ENCODE measurements at places on chromosomes 6 and 20.

- DNase-seq: no peak
These were observed 10.9 kb downstream of the C6orf58 start for GRCh38 chr6:127587875-127588274.

GRCh38 chr6:126170978-126171382 lies 168.9 kb upstream of the CENPW start:
- DNase-seq: no peak

GRCh38 chr6:138442663-138443062 lies 38.6 kb downstream of the HEBP2 start:
- no peak for DNase-seq

- no peak for DNase-seq
These were observed 12.6 kb upstream of the WFDC12 start for GRCh38 chr20:45136911-45137310.

DNA sequence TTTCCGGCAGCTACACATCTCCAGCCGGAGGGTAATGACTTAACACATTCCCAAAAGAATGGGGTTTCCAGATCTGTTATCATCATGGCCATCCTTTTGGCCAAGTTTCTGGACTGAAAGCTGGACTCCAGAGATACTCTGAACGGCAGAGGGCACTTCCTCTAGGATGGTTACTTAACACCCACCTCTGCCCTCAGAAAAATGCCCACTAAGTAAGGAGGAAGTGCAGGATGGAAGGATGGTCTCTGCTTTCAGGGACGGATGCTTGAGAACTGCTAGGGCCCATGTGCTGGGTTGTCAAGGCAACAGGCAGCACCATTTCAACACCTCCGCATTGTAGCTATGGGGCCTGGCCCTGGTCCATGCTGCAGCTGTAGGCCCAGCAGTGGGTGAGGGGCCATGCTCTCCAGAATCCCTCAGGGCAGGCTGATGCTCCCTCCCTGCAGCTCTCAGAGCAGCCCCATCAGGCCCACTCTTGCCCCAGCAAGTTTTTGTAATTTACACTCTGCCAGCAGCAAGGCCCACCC lies 16.5 kb upstream of the TGM3 start:
- no peak for DNase-seq

DNA sequence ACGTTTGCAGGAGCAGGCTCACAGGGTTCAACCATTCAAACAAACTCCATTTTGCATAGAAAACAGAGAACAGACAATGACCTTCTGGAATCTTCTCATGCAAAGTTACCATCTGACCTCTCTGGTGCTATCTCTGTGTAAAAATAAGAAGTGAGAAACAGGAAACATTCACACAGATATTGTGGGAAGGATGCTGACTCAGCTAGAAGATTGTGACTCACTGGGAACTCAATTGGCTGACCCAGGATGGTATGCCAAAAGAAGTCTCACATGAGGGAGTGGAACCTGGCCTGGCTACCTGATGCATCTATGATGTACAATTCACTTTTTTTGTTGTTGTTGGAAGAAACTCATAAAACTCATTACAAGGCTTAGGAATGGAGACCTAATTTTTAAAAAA lies 61.1 kb upstream of the TBX18 start:
- DNase-seq: no peak

GRCh38 chr6:27873021-27873940 lies 38.9 kb downstream of the OR2B2 start:
- no peak for DNase-seq

DNA sequence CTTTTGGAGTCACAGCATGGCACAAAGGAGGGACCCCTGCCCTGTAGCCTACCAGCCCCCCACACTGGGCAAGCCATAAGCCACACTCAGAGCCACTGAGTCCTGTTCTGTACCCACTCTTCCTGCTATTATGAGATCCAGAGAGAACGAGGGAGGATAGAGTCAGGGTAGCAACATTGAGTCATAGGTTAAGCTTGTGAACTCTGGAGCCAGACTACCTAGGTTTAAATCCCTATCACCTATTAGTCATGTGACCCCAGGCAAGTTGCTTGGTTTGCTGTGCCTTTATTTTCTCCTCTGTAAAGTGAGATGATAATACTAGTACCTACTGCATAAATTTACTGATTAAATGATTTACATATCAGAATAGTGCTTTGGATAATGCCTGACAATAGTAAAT lies 540 bp downstream of the CNBD2 start:
- DNase-seq: no peak

- DNase-seq: no peak
These were observed 90.2 kb upstream of the TOX2 start for GRCh38 chr20:43824309-43825050.

- no peak for DNase-seq
These were observed 5.2 kb upstream of the FASTKD5 start for GRCh38 chr20:3164763-3165410.

GRCh38 chr6:111892431-111892830 lies 19.2 kb upstream of the FYN start:
- no peak for DNase-seq

DNA sequence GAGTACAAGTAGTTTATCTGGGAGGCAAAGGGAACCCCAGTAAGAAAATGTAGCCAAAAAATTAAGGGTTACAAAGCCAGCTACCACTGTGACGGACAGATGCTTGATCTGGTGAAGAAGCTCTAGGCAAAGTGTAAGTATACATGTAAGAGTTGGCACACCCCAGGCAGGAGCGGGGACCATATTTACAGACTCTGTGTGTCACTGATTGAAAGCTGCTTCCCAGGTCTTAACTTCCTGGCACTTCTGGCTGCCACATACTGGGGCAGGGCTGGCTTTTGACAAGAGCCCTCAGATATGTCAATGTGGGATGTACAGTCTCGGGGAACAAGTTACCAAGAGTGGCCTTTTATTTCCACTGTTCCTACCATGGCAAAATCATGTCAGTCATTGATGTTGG lies 48.0 kb upstream of the BCLAF1 start:
- DNase-seq: no peak

- DNase-seq: no peak
These were observed 170.4 kb upstream of the SPTLC3 start for GRCh38 chr20:12838261-12838866.

Measured in cortex of kidney (tissue), 1 donor.